ENCODE measurements at places on chromosomes 2 and 18. TPM values are rescaled to one million over a fixed set of nuclear protein-coding genes. Genes with fewer than 3 reads are reported as not detected.

- H3K4me1 ChIP-seq, result no peaks in the 10 kb centered on the region
- no peaks in the 10 kb centered on the region for H3K36me3 ChIP-seq
- no peak overlapping the region for H3K27ac ChIP-seq
- no peak for DNase-seq
- no peaks in the 10 kb centered on the region for H3K27me3 ChIP-seq
These were observed 1081.4 kb upstream of the NRXN1 start for GRCh38 chr2:52113338-52113737.

Gene ETAA1
- total RNA-seq, result 23.7 TPM

GRCh38 chr18:6414723-6415417 is at the start of gene L3MBTL4:
Gene L3MBTL4 (minus strand): TSS chr18:6414911. CDS start chr18:6311625, 103,286 bp downstream.
- H3K36me3 ChIP-seq, result no peaks in the 10 kb centered on the region
- H3K27ac ChIP-seq, result peak within 1 kb of the TSS; percentile 86
- H3K4me1 ChIP-seq, result peaks cover 3% of the 10 kb centered on the region
- H3K4me3 ChIP-seq, result peak within 1 kb of the TSS; percentile 98

GRCh38 chr2:63300835-63301234 is 250.2 kb downstream of the OTX1 start:
- H3K36me3 ChIP-seq, result no peaks in the 10 kb centered on the region
- H3K27ac ChIP-seq, result no peak overlapping the region
- H3K4me1 ChIP-seq, result no peaks in the 10 kb centered on the region
- H3K4me3 ChIP-seq, result no peak overlapping the region
- no peak for DNase-seq
- no peaks in the 10 kb centered on the region for H3K27me3 ChIP-seq

GRCh38 chr18:67179726-67180125 is 336.8 kb downstream of the DSEL start:
- no peaks in the 10 kb centered on the region for H3K27me3 ChIP-seq
- H3K4me3 ChIP-seq, result no peak overlapping the region
- DNase-seq, result no peak
- H3K4me1 ChIP-seq, result no peaks in the 10 kb centered on the region
- no peaks in the 10 kb centered on the region for H3K36me3 ChIP-seq
- H3K27ac ChIP-seq, result no peak overlapping the region

DNA sequence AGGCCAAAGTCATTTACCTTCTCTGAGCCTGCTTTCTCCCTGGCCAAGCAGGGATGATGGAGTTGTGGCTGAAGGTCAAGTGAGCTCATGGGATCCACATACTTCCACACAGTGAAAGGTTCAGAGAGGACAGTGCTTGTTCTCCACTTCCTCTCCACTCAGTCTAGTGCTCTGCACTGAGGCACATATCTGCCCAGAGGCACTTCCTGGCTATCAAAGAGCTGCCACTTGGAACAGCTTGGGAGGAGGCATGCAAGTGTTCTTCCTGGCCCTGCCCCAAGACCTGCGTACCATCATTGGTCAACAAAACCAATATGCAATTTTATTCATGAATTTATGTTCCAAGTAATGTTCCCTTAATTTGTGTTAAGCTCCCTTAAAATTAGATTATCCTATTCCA is 71.9 kb downstream of the RNF152 start:
- no peak overlapping the region for H3K4me3 ChIP-seq
- no peaks in the 10 kb centered on the region for H3K4me1 ChIP-seq
- H3K36me3 ChIP-seq, result no peaks in the 10 kb centered on the region
- no peaks in the 10 kb centered on the region for H3K27me3 ChIP-seq
- DNase-seq, result no peak

Gene PSD4
- total RNA-seq, result 22.6 TPM

Gene IL1RN
- 4.3 TPM for total RNA-seq

Gene MYL1
- total RNA-seq, result not detected

DNA sequence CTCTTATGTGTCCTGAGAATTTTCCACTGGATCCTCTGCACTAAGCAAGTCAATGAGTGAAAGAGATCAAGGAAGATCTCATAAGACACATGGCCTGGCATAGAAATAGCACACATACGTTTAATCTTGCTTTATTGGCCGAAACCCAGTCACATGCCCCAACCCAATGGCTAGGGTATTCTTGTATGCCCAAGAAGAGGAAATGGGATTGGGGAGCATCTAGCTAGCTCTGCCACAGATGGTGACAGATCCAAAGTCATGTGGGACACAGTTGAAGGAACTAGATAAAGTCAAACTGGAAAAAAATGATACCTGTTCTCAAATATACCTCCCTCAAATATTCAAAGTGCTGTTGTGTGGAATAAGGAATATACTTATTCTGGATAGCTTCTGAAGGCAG is 74.7 kb downstream of the CD28 start:
- H3K4me1 ChIP-seq, result peaks cover 19% of the 10 kb centered on the region
- no peak for DNase-seq
- H3K36me3 ChIP-seq, result no peaks in the 10 kb centered on the region
- H3K27ac ChIP-seq, result no peak overlapping the region
- no peak overlapping the region for H3K4me3 ChIP-seq

DNA sequence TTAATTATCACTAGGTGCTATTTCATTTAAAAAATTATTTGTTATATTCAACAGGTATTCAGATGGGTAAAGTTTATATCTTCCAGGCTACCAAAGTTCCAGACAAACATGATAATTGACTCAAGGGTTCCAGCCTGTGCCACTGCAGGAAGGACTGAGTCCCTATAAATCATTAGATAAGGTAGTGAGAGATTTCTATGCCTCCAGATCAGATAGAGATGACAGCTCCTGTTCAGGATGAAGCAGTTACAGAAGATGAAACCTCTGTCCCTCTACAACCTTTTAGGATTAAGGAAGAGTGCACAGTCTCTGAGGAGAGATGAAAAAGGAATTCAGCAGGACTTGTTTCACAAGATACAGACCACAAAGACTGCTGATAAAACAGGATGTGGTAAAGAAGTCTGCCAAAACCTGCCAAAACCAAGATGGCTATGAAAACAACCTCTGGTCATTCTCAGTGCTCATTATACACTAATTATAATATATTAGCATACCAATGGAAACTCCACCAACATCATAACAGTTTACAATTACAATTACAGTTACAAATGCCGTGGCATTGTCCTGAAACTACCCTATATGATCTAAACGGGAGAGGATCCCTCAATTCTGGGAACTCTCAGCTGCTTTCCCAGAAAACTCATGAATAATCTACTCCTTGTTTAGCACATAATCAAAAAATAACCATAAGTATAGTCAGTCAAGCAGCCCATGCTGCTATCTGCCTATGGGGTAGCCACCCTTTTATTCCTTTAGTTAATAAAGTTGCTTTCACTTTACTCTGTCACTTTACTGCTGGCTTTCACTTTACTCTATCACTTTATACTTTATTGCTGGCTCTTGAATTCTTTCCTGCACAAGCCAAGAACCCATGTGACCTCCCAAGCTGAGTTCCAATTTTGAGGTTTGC is 288.5 kb downstream of the PDE11A start:
- H3K4me1 ChIP-seq, result peaks cover 6% of the 10 kb centered on the region
- no peak for DNase-seq
- no peak overlapping the region for H3K4me3 ChIP-seq

Gene RPL37A
- total RNA-seq, result 1,301 TPM

DNA sequence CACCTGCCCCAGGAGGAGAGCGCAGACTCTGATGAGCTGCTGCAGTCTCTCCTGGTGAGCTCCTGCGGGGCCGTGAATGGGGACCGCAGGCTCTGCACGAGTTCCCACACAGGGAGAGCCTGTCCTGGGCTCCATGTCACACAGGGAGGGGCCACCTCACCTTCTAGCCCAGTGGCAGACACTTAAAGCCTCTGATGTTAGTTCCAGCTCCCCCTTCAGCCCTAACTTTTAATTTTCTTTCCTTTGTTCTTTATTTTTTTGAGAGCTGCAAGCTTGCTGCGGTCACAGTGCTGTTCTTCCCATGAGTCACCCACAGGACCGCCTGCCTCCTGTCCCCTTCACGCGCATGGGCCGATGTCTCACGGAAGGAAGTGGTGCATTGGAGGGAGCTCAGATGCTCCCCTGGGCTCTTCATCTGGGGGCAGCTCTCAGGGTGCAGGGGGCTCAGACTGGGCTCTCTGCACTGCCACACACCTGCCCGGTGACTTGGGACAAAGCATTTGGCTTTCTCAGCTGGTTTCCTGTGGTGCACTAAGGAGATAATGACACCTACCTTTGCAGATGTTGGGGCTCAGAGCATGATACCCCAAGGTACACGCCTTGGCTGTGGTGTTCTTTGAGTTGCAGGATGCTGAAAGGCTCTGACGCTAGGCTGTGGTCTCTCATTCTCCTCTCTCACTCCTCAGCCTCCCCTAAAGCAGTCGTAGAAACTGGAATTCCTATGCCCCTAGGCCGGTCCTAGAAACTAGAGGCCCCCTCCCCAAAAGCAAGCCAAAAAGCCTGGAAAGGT is 37.2 kb upstream of the PXDN start:
- H3K36me3 ChIP-seq, result no peaks in the 10 kb centered on the region
- H3K4me1 ChIP-seq, result no peaks in the 10 kb centered on the region
- no peak overlapping the region for H3K4me3 ChIP-seq

DNA sequence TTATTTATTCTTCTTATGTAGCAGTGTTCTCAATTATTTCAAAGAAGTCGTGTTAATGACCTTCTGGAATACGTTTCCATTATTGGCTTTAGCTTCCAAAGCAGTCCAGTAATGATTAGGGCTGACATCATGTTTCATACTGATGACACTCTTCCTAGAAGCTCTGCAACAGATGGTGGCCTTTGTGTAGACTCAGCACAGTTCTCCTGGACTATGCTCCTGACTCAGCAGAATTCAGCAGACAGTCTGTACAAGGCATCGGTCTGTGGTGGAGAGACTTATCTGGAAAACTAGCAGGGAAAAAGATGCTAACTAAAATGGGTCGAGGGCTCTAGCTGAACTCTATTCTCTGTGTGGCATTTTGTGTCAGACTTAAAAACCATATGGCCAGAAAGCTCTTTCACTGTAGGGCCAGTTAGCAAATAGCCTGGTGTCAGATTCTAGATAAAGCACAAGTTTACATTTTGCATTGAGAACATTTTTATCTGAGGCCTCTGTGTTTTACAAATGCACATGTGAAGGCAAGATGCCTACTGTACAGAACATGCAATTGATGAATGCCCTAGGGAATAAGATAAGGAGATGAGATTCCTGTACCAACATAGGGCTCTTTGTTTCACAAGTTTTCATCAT is 35.1 kb downstream of the GULP1 start:
- peak overlapping the region; percentile 24 for H3K27ac ChIP-seq
- H3K36me3 ChIP-seq, result no peaks in the 10 kb centered on the region
- H3K4me1 ChIP-seq, result peaks cover 9% of the 10 kb centered on the region
- H3K4me3 ChIP-seq, result no peak overlapping the region
- DNase-seq, result peak; percentile 73
- H3K27me3 ChIP-seq, result no peaks in the 10 kb centered on the region

- H3K36me3 ChIP-seq, result no peaks in the 10 kb centered on the region
- peaks cover 5% of the 10 kb centered on the region for H3K4me1 ChIP-seq
- no peak overlapping the region for H3K4me3 ChIP-seq
- H3K27ac ChIP-seq, result peak overlapping the region; percentile 66
These were observed 79.6 kb downstream of the USP40 start for GRCh38 chr2:233486778-233487552.

DNA sequence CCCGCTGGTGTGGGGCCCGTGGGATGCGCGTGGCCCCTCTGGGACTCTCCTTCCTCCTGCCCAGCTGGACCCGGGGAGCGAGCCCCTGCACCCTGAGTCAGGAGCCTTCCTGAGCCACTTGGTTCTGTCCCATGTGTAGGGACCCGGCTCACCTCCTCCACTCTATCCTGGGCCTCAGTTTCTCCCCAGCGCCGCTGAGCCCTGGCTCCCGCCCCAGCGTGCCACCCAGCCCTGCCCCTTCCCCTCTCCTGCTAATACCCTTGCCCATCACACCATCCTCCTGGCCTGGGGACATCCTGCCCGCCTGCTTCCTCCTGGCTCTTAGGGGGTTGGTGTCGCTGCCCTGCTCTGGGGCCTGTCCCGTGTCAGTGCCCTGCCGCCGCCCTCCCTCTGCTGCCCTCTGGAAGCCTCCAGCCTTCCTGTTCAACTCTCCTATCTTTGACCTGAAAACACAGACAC is 24.8 kb downstream of the GPC1 start:
- H3K36me3 ChIP-seq, result no peaks in the 10 kb centered on the region
- H3K4me1 ChIP-seq, result peaks cover 20% of the 10 kb centered on the region

DNA sequence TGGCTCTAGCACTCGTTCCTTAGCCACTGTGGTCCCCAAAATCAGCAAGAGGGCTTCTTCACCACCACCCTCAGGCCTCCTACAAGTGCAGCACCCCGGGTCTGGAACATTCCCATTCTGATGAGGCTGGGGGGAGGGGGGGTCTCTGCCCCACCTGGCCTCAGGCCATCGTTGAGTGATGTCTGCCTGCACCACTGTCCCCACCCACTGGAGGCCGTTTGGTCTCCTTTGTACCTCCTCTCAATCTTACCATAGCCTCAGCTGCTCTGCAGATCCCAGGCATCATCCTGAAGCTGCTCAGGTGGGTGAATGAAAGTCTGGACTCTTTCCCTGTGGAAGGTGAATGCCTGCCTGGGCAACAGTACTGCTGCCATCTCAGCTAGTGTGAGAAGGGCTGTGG is 42.3 kb downstream of the WDR75 start:
- H3K4me3 ChIP-seq, result no peak overlapping the region
- H3K27ac ChIP-seq, result no peak overlapping the region
- no peak for DNase-seq
- no peaks in the 10 kb centered on the region for H3K27me3 ChIP-seq
- H3K36me3 ChIP-seq, result no peaks in the 10 kb centered on the region
- H3K4me1 ChIP-seq, result no peaks in the 10 kb centered on the region

All from hepatocyte (in vitro differentiated cells).